A549 treated with AZD2906 at 1 μM for 4 hours (cell line): ENCODE measurements at places on chromosomes 5 and 9. TPM values are rescaled to one million over a fixed set of nuclear protein-coding genes. Genes with fewer than 3 reads are reported as not detected.

The LCN6 gene
- not detected in 5 replicates for total RNA-seq

The GRIN3A gene
- total RNA-seq: not detected in 5 replicates

The OSMR gene
- 49.1 to 70.1 TPM (median 59.6 TPM) in 5 replicates for total RNA-seq

The NEUROG1 gene
- total RNA-seq: not detected in 5 replicates

The LIX1 gene
- not detected in 5 replicates for total RNA-seq

The PCDHB16 gene
- total RNA-seq: 0.02 to 0.13 TPM (median 0.06 TPM) in 5 replicates

The ADAMTS6 gene
- total RNA-seq: 0.03 to 0.08 TPM (median 0.06 TPM) in 4 of 5 replicates, not detected in the other

The TMOD1 gene
- total RNA-seq: 1.3 to 2.0 TPM (median 1.6 TPM) in 5 replicates

The NUTM2G gene
- total RNA-seq: not detected in 5 replicates

The ENHO gene
- total RNA-seq: 0.94 to 2.8 TPM (median 2.0 TPM) in 5 replicates

The PCDH12 gene
- total RNA-seq: not detected in 5 replicates

The SV2C gene
- not detected in 5 replicates for total RNA-seq

The ACTBL2 gene
- total RNA-seq: 0.06 to 0.07 TPM in 2 of 5 replicates, not detected in the others

The PRLR gene
- total RNA-seq: 0.10 to 0.19 TPM (median 0.13 TPM) in 5 replicates

The SPATA9 gene
- total RNA-seq: 0.10 to 0.17 TPM (median 0.11 TPM) in 3 of 5 replicates, not detected in the others

The AQP7 gene
- 0.25 to 0.53 TPM (median 0.32 TPM) in 5 replicates for total RNA-seq

The PCDHA10 gene
- 0.01 to 0.02 TPM (median 0.01 TPM) in 3 of 5 replicates, not detected in the others for total RNA-seq

The CNTNAP3B gene
- 14.4 to 18.0 TPM (median 15.0 TPM) in 5 replicates for total RNA-seq

The C5orf58 gene
- total RNA-seq: not detected in 5 replicates

The BRD3 gene
- total RNA-seq: 14.8 to 20.6 TPM (median 18.9 TPM) in 5 replicates

The SH3RF2 gene
- 2.2 to 3.0 TPM (median 2.4 TPM) in 5 replicates for total RNA-seq

The DIRAS2 gene
- 0.01 TPM in 1 of 5 replicates, not detected in the others for total RNA-seq

The SEMA4D gene
- 4.3 to 5.0 TPM (median 4.9 TPM) in 5 replicates for total RNA-seq

The DIAPH1 gene
- 87.8 to 96.8 TPM (median 93.1 TPM) in 5 replicates for total RNA-seq

The GPRIN1 gene
- 8.2 to 9.6 TPM (median 9.2 TPM) in 5 replicates for total RNA-seq

The HDHD3 gene
- total RNA-seq: 20.3 to 24.8 TPM (median 22.6 TPM) in 5 replicates

The HAVCR1 gene
- total RNA-seq: 26.8 to 45.6 TPM (median 30.4 TPM) in 5 replicates

The C5orf22 gene
- 9.8 to 14.8 TPM (median 11.8 TPM) in 5 replicates for total RNA-seq

The KYAT1 gene
- total RNA-seq: 9.8 to 15.3 TPM (median 13.1 TPM) in 5 replicates

The PCDHGA12 gene
- 0.01 TPM in 1 of 5 replicates, not detected in the others for total RNA-seq

The ADAMTS13 gene
- 0.31 to 0.63 TPM (median 0.60 TPM) in 5 replicates for total RNA-seq

The TTC16 gene
- total RNA-seq: 0.02 to 0.06 TPM (median 0.05 TPM) in 5 replicates

The RORB gene
- total RNA-seq: 0.01 TPM in 1 of 5 replicates, not detected in the others

The MEGF10 gene
- total RNA-seq: not detected in 5 replicates

The SH2D3C gene
- 0.05 to 0.16 TPM (median 0.08 TPM) in 4 of 5 replicates, not detected in the other for total RNA-seq

The BNC2 gene
- 4.6 to 6.9 TPM (median 6.4 TPM) in 5 replicates for total RNA-seq

The BTNL9 gene
- 0.70 to 1.1 TPM (median 0.84 TPM) in 5 replicates for total RNA-seq

The TLE1 gene
- 80.1 to 87.7 TPM (median 86.7 TPM) in 5 replicates for total RNA-seq

The GHR gene
- 0.02 to 0.05 TPM (median 0.02 TPM) in 5 replicates for total RNA-seq

The GADD45G gene
- 0.11 to 0.76 TPM (median 0.39 TPM) in 5 replicates for total RNA-seq

The SOX30 gene
- total RNA-seq: 0.03 TPM in 1 of 5 replicates, not detected in the others

The PCDHB2 gene
- total RNA-seq: 2.6 to 5.2 TPM (median 3.4 TPM) in 5 replicates

The GPSM1 gene
- 9.6 to 16.0 TPM (median 14.4 TPM) in 5 replicates for total RNA-seq

The NXNL2 gene
- total RNA-seq: 0.70 to 1.00 TPM (median 0.78 TPM) in 5 replicates

The ALDH1A1 gene
- total RNA-seq: 4,437 to 6,543 TPM (median 5,218 TPM) in 5 replicates

The ZNF454 gene
- total RNA-seq: not detected in 5 replicates

The ANGPTL2 gene
- 0.01 TPM in 1 of 5 replicates, not detected in the others for total RNA-seq

The PCDHGA2 gene
- total RNA-seq: 0.40 to 0.74 TPM (median 0.53 TPM) in 5 replicates

The PAPPA gene
- total RNA-seq: 23.2 to 30.4 TPM (median 29.1 TPM) in 5 replicates

The ARHGEF37 gene
- 2.4 to 2.8 TPM (median 2.6 TPM) in 5 replicates for total RNA-seq

The GFRA3 gene
- total RNA-seq: 0.06 to 0.14 TPM (median 0.10 TPM) in 4 of 5 replicates, not detected in the other

The CD14 gene
- 3.2 to 4.2 TPM (median 4.0 TPM) in 5 replicates for total RNA-seq
